ENCODE measurements at places on chromosomes 11 and 22.

DNA sequence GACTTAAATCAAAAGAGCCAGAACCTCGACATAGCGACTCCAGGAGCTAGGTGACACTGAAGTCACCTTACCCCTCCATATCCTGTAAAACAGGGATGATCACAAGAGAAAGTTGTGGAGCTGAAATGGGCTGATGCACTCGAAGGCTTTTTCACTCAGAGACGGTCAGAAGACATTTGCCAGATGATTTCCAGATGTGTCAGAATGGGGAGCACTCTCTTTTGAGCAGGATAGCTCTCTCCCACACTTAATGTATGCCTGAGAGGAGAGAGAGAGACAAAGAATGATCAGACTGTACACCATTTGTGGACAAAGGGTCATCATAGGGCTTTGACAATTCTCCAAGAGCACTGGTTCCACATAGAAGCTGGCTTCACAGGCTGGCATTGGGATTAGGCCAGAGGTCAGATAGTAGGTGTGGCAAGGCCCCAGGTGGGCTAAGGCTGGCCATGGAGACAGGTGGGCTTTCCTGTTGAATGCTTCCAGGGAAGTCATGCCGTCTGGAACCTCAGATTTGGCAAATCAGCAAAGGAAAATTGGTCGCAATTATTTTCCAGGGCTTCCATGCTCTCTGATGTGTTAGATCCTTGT, 42.3 kb upstream of the ETS1 start:
- no peak for DNase-seq

DNA sequence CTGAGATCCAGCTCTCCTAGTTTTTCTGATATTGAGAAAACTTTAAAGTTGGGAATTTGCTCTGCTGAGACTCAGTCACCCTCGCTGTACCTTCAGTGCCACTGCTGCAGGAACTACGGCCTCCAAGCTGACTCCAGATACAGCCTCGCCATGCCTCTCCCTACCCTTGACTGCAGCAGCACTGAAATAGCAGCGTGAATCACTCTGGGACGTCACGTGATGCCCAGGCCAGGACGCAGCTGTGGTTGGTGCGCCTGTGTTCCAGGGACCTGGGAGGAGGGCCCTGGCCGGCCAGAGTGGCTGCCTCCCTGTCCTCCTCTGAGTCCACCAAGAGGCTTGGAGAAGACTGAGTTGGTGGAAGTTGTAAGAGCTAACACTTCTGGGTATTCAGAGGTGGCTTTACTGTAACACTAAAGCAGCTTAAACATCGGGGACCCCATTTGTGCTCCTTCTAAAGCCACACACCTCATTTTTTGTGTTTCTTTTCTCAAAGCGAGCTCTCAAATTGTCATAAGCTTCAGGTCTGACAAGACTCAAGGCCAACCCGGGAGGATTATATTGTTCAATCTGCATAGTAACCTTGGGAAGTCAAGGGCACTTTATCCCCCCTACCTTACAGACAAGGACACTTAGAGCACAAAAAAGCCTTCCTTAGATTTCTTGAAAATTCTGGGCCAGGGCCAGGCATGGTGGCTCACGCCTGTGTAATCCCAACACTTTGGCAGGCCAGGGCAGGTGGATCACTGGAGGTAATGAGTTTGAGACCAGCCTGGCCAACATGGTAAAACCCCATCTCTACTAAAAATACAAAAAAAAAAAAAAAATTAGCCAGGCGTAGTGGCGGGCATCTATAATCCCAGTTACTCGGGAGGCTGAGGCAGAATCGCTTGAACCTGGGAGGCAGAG, 4.2 kb upstream of the STIP1 start:
- DNase-seq, result peak; percentile 67

GRCh38 chr11:75273411-75274391, 33.1 kb downstream of the TPBGL start:
- DNase-seq, result no peak

DNA sequence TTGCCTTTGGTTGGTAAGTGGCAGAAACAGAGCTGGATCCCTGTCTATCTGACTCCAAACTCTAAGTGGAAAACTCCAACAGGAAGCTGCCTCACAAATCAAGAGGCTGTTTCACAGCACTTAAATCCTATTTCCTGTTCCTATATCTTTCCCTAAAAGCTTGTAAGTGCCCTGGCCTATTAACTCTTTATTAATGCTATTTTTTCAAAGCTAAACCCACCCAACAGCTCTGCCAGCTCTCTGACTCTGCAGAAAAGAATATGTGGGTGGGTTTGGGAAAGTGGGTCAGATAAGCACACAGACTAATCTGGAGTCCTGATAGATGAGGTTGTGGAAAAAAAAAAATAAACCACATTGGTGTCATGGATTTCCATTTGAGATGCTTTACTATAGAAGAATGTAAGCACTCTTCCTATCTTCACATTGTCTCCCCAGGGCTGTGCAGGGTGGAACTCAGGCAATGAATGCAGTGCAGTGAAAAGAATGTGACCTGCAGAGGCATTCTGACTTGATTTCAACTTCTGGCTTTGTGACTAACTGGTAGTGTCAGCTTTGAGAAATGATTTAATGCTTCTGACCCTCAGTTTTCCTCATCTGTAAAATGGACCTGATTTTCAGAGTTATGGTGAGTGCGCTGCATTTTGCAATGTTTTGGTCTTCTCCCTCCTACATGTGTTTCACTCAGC, 125.6 kb downstream of the AASDHPPT start:
- DNase-seq, result no peak

GRCh38 chr11:838441-839279, 3.7 kb downstream of the POLR2L start:
- DNase-seq, result no peak

DNA sequence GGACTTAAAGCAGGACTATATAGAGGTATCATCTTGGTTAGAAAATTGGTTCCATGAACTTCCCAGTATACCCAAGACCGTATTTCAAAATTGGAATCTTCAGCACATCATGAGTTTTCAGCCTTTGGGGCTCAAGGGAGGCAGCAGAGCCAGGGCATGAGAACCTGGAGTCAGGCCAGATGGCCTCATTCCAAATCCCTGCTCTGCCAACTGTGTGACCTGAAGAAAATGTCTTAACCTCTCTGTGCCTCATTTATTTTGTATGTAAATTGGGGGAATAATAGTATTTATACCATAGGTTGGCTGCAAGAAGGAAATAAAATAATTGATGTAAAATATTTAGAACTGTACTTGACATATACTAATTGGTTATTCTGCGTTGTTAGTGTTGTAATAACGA, 987.6 kb downstream of the TBC1D22A start:
- no peak for DNase-seq

DNA sequence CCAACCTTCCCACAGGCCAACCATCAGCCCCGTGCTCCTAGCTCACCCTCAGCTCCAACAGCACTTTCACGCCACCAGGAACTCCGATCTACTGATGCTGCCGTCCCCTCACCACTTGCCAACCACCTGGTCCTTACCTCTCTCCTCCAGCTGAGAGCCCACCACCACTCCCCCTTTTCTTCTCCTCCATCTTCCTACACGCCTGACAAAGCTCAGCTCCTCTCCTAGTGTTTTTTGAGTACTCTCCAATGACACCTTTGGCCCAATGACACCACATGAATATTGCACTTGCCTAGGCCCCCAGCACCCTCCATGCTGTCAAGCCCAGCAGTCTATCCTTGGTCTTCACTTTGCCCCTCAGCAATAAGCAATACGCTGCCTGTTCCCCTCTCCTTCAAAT, 30.7 kb downstream of the HIRA start:
- DNase-seq, result no peak

DNA sequence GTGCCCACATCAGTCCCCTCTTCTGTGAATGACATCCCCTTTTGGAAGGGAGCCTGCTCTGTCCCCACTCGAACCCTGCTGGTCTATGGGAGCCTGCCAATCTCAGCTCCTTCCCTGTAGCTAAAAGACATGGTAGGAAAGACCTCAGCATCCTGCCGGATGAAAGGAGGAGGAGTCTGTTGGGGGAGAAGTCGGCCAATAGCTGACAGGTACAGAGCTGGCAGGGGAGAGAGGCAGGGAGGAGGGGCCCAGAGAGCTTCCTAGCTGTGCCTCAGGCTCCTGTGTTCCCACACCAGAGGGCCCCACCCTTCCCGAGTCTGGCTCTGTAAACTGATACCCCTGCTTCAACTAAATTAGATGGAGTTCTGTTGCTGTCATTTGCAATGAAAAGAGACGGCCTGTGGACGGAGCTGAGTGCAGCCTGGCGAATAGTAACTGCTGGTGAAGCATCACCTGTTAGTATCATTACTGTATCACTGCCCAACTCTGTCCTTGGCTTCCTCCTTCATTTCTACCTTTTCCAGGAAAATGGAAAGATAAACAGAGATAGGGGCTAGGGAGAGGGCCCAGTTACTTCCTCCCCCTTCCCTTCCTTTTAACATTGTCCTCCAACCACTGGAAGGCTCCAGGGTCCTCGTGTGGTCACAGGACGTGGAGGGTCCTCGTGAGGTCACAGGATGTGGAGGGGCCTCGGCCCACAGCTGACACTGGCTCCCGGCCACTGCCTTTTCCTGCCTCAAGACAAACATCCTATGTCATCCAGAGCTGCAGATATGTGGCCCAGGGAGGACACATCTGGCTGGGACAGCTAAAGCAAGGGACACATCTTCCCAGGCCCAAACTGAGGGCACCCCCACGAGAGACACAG, 15.1 kb downstream of the FXYD6 start:
- DNase-seq, result no peak

DNA sequence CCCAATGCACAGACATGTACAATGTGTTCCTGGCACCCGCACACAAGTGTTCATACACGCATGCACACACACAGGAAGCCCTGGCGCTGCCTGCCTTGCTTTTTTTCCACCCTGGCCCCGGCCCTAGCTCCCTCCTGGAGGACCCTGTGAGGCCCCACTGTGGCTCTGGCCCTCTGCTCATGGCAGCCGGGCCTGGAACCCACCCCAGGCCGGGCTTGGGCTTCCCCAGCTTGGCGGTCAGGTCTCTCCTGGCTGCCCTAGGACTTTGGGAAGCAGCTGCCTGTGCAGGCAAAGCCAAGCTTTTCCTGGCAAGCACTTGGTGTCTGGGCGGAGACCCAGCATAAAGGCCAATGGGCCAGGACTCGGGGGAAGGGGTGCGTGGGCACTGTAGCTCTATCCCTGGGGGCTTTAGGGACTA, 30.5 kb downstream of the CD82 start:
- DNase-seq, result no peak

DNA sequence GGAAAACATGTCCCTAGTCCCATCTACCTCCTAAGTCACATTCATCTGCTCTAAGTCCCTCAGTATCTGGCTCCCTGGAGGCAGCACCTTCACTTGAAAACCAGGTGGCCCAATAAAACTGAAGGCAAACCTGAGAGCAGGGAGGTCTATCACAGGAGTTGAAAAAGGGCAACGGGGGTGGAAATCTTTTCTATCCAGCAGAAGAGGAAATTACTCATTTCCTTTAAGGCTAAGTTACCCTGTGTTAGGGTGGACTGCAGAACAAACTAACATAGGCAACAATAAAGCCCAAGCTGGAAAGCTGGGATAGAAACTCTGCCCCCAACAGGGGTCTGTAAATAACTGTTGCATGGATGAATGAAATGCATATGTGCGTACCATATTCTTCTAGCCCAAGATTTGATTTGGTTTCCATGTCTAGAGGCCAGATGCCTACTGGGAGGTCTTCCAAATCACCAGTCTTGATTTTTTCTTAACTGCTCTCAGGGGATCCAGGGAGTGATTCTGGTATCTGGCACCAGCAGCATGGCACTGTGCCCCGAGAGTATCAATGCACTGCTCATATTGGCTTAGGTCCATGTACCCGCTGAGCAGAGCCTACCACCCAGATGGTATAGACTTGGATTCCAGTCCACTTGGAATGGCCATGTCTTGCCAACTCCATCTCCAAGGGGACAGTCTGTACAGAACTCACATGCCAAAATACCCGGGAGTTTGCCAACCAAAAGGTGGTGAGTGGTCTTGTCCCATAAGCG, 350.0 kb upstream of the NCAM1 start:
- DNase-seq, result peak; percentile 75

DNA sequence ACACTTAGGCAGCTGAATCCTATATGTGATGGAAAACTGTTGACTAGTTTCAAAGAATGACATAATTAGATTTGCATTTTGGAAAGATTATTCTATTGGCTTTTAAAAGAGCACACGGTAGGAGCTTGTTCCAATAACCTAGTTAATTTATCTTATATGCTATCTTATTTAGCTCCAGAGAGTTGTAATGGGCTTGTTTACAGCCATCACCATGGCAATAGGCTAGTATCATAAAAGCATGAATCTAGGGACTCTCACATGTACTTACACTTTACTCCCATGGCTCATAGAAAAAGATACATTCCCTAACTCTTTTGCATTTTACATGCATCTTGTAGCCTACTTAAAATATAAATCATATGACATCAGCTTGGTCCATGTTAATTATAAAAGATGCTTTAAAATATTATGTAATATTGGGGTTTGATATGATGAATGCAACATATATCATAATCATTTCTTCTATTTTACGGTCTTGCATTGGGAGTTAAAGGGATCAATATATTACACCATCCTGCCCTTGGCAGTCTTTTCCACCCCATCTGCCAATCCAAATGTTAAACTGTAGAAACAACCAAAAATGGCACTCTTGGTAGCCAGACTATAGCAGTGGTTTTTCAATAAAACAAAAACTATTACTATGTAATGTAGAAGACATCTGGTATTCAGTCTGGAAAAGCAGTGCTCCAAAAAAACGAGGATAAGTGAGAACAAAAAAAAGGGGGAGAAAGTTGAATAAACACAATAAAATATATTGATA, 2254.0 kb downstream of the LRRC4C start:
- DNase-seq, result no peak

DNA sequence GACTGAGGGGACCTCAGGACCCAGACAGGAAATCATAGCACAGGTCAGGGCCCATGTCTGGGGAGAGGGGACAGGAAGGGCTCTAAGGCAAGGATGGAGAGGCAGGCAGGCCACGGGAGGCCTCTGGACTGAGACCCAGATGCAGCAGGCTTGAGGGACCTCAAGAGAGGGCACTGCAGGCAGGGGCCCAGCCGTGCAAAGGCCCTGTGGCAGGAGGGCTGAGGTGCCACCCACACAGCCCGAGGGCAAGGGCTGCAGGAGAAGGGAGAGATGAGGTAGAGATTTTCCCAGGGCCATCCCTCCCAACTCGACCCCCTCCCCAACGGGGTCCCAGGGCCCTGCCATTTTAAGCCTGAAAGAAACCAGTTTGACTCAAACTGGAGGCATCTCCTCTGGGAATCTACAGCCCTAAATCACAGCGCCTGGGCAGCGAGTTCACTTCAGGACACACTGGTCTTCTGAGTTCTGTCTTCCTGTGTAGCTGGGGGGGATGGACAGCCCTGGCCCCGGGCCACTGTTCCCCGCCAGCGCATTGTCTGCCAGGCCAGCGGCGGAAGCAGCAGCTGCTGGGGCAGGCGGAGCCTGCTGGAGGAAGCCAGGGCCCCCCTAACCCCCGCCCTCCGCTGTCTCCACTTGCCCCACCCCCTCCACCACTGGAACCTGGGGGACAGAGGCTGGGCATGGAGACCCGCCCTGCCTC, 20.3 kb upstream of the WNT7B start:
- no peak for DNase-seq

Data from D341Med (cell line).